CD4-positive, alpha-beta T cell treated with Interleukin-17A for 1 hour (primary cell): ENCODE measurements at places on chromosomes 11 and 22.

DNA sequence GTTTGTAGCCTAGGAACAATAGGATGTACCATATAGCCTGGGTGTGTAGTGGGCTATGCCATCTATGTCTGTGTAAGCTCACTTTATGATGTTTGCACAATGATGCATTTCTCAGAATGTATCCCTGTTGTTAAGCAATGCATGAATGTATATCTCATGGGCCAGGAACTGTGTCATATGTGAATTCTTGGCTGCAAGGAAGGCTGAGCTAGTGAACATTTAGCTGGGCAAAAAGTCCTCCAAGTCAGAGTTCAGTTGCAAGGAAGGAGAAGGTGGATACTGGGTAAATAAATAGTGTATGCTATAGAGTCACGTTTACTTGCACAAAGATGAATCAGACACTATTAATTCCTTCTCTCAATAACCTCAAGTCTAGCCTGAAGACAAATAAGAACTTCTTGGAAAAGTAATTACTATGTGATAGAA lies 136.1 kb downstream of the EHF start:
- no peak for DNase-seq

- DNase-seq = no peak
Observed at GRCh38 chr11:60594998-60595642, 79.9 kb downstream of the MS4A13 start.

- no peak for DNase-seq
Observed at GRCh38 chr22:46025225-46025972, 48.4 kb upstream of the WNT7B start.

GRCh38 chr11:109093354-109093753 lies 328.6 kb upstream of the C11orf87 start:
- no peak for DNase-seq

GRCh38 chr22:28297504-28297903 lies 378.4 kb upstream of the PITPNB start:
- DNase-seq = no peak

DNA sequence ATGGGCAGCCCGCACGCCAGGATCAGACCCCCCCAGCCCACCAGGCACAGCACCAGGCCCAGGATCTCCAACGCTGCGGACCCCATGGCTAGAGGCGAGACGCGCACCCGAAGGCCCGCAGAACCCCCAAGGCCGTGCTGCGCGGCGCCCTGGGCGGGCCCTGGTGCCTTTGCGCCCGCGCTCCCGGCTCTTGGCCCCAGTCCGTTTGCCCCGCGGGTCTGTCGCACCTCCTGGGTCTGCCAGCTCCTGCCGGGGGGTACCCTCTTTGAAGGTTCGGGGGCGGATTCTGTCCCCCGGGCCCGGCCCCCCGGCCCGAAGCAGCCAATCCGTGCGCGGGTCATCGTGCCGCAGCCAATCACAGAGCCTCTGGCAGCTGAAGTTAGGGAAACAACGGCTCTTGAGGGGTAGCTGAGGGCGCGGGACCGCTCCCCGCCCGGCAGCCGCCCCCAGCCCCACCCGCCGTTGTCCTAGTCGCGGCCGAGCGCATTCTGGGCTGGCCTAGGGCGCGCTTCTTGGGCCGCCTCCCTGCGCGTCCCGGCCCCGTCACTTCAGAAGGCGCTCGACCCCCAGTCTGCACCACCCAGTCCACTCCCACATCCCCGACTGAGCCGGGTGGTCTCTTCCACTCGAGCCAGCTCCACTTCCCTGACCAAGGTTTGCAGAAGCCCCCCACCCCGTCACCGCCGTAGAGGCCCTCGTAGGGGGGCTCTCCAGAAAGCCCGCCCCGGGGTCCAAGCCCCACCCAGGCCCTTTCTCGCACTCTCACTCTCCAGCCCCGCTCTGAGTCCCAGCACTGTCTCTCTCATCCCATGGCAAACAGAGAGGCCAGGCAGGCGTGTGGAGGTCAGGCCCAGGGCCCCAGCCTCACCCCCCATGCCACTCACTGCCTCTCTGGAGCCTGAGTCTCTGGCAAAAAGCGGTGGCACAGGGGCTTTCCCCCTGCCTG lies at the start of gene CLDN5:
TSS of gene CLDN5 (minus strand) at position 241 of the 946 bp plus-strand sequence. CDS start at position 86, 155 bp downstream.
- no peak for DNase-seq

GRCh38 chr22:23369054-23369685 lies 188.9 kb downstream of the BCR start:
- DNase-seq = no peak

- DNase-seq = no peak
Observed at GRCh38 chr11:115985896-115986295, 481.7 kb upstream of the CADM1 start.

DNA sequence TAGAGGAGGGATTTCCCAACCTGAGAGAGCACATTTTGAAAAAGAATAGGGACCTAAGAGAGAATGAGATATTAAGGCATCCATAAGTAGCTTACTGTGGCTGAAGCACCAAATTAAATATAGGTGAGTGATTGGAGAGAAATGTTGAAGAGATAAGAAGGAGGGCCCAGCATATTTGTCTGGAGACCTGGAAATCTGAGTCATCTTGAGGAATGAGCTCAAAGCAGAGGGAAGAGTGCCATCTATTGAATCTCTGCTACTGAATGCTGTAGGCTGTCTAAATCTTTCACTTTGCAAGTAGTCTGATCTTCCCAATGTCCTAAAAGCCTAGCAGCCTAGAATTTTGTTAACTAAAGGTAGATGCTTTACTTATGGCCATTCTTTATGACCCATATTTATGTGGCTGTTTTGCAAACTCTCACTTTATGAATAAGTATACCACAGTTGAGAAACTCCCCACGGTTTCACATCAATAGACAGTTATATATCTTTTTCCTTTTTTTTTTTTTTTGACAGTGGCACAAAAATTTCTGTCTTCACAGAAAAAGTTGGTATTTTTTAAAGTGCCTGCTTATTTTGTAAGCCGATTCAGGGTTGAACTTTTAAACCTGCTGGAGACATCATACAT lies 2093.5 kb downstream of the LRRC4C start:
- no peak for DNase-seq

DNA sequence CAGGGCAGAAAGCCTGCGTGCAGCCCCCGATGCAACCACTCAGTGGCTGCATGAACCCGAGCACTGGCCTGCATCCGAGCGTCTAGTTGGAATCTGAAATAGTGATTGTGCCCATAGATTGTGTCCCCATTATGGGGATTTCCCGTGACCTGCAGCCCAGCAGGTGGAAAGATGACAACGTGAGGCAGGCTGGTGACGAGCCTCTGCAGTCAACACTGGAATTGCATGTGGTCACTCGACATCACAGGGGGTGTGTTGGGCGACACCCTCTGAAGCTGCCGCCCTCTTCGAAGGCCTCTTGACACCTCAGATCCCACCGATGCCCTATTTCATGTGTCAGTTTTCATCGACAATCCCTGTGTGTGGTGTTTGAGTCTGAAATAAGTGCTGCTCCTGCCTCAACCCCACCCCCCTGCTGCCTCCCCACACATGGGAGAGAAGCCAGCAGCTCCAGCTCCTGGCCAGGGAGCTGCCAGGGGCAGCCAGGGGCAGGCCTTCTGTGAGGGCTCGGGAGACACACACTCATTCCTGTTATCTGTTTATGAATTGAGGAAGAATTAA lies 172.0 kb upstream of the B3GAT1 start:
- DNase-seq = no peak

- no peak for DNase-seq
Observed at GRCh38 chr11:125452125-125452470, 44.0 kb downstream of the FEZ1 start.

DNA sequence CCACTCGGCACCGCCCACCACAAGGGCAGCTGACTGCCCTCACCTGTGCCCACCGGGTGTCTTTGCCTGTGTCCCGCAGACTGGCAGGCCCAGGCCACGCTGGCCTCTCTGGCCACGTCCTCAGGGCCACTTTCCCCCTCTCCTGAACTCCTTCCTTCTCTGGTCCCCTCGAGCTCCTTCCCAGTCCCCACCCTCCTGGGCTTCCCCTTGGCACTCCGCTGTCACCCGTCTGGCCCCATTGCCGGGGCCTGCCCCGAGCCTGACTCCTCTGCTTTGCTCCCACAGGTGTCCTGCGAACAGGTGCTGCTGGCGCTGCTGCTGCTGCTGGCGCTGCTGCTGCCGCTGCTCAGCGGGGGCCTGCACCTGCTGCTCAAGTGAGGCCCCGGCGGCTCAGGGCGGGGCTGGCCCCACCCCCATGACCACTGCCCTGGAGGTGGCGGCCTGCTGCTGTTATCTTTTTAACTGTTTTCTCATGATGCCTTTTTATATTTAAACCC lies 14.2 kb downstream of the MCAT start:
- no peak for DNase-seq

DNA sequence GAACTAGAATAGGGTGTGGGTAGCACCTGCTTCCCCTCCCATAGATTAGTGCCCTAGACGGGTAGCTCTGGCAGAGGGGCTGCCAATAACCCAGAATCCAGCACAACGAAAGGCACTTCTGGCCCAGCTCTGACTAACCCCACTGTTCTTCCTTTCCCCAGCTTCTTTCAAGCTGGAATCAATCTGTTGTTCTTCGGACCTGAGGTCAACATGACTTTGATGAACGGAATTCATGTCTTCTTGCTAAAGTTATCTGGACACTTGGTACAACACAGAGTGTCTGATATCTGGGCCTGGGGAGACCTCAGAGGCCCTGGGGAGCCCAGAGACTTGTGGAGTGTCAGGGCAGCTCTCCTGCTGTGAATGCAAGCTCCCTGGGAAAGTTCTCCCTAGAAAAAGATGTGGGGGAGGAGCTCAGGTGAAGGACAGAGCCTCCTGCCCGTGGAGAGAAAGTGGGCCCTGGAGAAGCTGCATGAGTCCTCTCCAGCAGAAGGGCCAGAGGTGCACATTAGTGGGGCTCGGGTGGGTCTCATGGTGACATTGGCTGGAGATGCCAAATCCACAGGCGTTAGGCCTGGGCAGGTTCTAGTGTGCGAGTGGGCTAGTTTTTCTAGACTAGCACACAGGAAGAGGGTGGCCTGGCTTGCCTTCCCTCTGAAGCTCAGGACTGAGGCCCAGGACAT lies 6.3 kb downstream of the KCNJ11 start:
- no peak for DNase-seq

DNA sequence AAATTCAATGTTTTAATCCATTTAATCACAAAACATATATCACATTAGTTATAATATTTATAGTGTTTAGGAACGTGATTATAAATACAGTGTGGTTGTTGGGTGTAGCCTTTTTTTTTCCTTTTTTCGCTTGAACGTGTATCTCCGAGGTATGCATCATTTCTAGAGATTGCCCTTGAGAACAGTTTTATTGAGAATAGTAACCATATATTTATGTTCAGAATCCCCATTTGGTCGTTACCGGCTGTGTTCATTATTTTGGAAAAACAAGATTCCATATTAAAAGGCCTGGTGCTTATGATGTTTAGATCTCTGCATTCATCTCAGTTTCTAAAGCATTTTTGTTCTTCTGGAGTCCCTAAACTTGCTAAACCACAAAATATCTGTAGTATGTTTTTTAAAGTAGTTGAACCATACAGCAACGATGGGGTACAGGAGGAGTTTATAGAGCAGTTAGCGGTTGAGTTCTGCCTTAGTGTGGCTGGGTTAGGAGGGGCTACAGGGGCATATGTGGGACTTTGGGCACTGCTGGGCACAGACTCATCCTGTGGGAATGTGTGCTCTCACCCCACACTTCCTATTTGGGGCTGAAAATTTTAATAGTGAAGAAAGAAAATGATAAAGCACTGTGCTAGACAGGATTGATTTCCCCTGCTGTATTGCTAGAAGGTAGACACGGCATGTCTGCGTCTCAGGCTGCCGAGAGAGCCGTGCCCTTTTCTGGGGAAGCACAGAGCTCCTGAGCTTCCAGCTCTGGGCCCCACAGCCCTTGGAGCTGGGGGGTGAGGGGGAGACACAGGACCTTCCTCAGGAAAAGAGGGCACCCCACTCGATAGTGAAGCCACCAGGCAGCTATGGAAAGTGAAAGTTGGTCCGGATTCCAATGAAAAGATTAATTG lies 81.5 kb upstream of the PPARA start:
- DNase-seq = no peak

DNA sequence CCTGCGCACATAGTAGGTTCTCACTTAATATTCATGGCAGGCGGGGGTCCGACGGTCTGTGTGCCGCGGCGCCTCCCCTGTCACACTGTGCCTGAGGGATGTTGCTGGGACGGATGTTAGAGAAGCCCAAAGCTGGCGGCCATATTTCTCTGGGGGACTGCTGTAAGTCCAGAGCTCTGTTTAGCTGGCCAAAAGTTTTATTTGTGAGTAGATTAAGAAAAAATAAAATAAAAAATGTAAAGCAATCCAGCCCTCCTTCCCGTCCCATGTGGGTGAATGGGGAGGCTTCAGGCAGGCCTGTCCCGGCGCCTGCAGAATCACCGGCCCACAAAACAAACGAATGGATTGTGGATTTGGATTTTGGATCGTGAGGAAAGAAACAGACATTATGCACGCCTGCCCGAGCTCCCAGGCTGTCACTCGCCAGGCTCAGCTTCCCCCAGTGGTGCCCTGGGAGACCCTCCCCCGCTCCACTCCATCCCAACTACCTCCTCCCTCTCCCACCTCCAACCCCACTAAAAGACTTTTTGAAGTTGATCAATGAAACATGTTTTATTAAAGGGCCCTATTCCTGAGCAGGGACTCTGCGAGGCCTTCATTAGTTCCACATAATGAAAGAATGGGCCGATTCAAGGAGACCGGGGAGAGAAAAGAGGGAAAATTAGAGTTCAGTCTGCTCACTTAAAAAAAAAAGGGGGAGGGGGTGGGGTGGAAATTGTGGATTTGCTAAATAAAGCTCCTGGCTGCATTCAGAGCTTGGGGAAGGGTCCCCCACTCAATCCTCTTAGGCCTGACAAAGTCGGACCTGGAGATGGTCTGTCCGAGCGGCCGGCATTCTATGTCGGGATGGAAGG lies 20.4 kb upstream of the SCUBE1 start:
- DNase-seq = no peak

DNA sequence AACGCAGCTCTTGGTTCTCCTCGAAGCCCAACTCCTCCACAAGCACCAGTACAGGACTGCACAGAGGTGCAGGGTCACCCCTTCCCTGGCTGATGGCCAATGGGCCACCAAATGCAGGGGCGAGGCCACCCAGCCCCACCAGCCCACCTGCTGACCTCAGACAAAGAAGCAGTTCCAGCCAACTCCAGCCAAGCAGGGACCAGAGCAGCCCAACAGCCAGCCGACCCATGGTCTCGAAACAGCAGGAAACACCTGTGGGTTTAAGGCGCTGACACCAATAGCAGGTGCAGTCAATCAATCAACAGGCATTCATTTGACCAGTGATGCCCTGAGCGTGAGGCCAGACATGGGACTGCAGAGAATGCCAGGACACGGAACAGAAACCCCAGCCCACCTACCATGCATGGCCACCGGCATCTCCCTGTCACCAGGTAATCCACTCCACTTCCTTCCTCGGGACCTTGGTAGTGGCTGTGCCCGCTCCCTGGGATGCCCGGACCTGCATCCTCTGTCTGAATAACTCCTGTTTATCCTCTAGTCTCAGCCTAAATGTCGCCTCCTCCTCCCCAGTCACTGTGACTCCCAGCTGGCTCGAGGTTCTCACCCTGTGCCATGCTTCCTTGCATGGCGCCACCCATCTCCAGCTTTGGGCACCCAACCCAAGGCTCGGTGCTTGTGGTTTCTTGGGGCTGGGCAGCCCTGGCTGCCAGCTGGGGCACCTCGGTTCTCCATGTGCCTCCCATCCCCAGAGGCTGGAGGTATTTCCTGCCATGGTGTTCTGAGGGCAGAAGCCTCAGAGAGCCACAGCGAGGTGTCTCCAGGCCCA lies 1475.4 kb downstream of the BRD1 start:
- DNase-seq = no peak

- no peak for DNase-seq
Observed at GRCh38 chr11:60873533-60873932, 6.2 kb downstream of the ZP1 start.

- no peak for DNase-seq
Observed at GRCh38 chr11:91299980-91300379, 924.6 kb upstream of the FAT3 start.

- no peak for DNase-seq
Observed at GRCh38 chr22:46303347-46303965, 6.8 kb downstream of the GTSE1 start.
